ENCODE measurements at places on chromosomes 11 and 22. TPM values are rescaled to one million over a fixed set of nuclear protein-coding genes. Genes with fewer than 3 reads are reported as not detected.

- peak; percentile 75 for DNase-seq
Observed at GRCh38 chr22:38205261-38206128, 3.7 kb downstream of the MAFF start.

TCF20 gene
- total RNA-seq = 12.4 TPM

DNA sequence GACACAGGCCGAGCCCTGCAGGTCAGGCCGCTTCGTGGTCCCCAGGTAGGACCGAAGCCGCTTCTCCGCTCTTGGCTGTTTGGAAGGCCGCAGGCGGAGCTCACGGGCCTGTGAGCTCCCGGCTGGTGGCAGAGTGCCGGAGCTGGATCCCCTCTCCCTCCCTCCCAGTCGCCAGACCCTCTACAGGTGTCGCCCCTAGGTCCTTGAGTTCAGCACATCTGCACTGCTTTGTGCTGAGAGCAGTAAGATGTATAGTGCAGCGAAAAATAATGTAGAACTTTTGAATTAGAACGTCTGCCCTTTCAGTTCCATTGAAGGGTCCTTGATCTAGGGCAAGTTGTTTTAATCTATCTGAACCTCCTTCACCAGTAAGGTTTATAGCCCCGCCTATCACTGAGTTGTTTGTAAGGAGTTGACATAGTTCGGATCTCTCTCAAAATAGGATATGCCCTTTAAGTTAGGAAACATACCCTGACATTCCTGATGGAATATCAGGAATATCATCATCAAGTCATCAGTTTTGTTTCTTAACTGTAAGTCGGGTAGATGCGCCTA, 419 bp downstream of the ANKRD49 start:
- DNase-seq = no peak

KRTAP5-2 gene
- not detected for total RNA-seq

DGAT2 gene
- 7.1 TPM for total RNA-seq

DNA sequence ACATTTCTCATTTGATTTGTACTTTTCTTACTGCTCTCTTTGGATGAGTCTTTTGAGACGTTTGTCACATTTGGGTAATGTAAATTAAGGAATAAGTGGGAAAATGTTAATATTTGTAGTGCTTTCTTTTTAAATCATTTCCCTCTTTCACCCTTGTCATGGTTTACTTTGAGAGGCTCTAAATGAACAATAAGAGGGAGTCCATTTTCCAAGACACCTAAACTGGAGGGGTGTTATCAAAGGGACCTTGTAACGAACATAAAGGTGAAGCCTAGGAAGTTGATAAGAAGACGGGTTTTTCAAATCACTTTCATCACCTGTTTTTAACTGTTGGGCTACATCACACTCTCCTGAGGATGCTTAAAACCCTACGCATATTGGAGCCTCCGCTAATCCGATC, 12.1 kb downstream of the EED start:
- no peak for DNase-seq

TMPRSS5 gene
- 1.0 TPM for total RNA-seq

- no peak for DNase-seq
Observed at GRCh38 chr11:9214765-9215164, 50.4 kb downstream of the DENND5A start.

DNA sequence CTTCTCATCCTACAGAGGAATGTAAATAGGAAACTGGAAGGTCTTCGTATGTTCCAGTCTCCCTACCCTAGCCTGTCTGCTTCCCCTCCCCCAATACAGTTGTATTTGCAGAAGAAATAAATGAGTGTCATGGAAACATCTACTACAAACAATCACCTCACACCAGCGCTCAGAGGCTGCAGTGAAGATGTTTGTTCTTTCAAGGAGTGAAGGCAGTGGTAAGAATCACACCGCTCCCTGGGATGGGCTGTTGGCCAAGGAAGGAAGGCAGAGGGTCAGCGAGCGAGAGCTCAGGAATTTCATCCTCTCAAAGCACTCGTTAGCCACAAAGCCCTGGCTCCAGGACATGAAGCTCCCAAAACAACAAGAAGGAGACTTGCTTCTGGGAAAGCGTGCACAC, 1.1 kb upstream of the IGSF9B start:
- DNase-seq = no peak

SCN3B gene
- total RNA-seq = 0.90 TPM

- peak; percentile 49 for DNase-seq
Observed at GRCh38 chr11:70527046-70527395, 128.7 kb downstream of the CTTN start.

BDNF gene
- total RNA-seq = 2.8 TPM

SGSM1 gene
- 10.0 TPM for total RNA-seq

KCNK4 gene
- total RNA-seq = not detected

GRCh38 chr11:128207861-128208321, 379.5 kb downstream of the ETS1 start:
- no peak for DNase-seq

DNA sequence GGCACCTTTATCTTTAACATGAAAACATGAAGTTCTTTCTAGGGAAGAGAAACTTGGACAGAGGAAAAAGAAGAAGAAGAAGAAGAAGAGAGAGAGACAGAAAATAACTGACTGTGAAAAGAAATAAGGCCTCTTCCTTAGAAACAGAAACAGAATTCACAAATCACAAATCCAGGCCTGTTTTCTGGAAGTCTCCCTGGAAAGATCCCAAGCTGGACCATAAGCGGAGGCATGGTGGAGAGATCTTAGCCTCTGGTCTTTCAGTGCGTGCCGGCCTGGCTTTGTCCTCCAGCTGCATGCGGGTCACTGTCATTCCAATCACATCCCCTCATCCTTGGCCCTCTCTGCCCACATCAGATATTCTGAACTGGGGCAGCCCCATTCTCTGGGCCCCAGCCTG, 6.9 kb downstream of the FXYD6 start:
- DNase-seq = no peak

- DNase-seq = no peak
Observed at GRCh38 chr11:35511666-35512065, 13.8 kb downstream of the PAMR1 start.

DNA sequence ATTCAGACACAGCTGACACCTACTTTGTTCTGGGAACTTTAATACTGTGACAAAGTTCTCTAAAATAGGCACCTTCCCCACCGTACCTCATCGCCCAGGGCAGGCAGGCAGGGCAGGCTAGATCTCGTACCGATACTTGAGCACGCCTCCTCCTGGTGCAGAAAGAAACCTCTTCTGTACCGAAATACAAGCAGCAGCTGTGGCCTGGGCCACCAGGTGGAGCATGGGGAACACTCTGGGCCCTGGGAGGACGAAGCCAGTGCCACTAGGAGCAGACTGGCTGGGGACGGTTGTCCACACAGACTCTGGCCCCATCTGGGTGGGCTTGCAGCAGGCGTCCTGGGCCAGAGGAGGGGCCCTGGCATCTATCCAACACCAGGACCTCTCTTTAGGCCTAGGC, 12.8 kb downstream of the PMM1 start:
- peak; percentile 62 for DNase-seq

CABP7 gene
- total RNA-seq = not detected

PRR33 gene
- 2.4 TPM for total RNA-seq

DNA sequence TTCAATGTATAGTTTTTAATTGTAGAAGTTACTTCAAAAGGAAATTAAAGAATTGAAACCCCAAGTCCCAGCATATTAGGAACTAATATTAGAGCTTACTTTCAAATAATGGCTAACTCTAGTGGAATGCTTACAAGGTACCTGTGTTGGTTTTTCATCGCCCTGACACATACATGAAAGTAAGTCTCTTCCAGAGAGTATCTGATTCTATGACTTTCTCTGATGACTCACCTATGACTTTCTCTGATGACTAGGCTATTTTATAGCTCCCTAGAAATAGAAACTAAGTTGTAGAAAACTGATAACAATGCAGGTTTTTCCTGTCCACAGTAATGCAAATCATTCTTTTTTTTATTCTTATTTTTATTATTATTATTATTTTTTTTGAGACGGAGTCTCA, 33.6 kb upstream of the MMP7 start:
- no peak for DNase-seq

GRCh38 chr11:71979094-71979493, 19.6 kb upstream of the IL18BP start:
- no peak for DNase-seq

DNA sequence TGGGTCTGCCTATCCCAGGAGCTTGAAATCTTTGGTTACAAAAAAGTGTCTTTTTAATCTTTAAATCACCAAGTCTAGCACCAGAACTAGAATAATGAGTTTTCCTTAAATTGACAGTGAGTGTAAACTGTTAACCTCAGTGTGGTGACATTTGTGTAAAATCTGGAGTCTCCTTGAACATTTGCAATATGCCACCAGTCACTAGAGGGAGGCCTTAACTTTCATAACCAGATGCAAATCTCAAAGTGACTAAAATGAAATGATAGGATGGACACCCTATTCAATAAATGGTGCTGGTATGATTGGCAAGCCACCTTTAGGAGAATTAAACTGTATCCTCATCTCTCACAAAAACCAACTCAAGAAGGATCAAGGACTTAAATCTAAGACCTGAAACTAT, 8.3 kb upstream of the SCGB1D2 start:
- no peak for DNase-seq

ARHGEF12 gene
- total RNA-seq = 114 TPM

DNA sequence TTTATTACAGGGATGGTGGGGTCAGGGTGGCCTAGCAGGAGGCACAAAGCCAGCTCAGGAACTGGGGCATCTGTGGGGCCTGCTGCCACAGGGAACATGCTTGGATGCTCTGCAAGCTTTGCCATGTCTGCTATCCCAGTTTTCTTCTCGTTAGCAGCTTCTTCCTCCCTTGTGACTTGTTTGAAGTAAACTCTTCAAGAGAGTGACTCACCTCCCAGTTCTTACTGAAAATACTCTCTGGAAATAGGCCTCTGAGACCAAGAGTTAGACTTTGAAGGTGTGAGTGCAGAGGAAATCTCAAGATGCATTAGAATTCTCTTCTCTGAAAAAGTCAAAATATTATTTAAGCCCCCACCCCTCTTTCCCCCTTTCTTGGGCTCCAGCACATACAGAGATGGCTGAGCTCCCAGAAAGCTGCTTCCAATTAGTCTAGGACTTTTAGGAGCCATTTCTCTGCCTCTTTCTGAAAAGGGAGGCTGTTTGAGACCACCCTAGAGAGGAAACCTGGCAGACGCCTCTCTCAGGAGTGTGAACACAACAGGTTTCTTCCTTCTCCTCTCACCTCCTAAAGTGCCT, 15.1 kb downstream of the CWC15 start:
- no peak for DNase-seq

NCAM1 gene
- 190 TPM for total RNA-seq

CABP4 gene
- 0.37 TPM for total RNA-seq

GRCh38 chr11:3840870-3841425, at the start of gene RHOG:
Gene RHOG (minus strand): TSS chr11:3840959. CDS start chr11:3828138, 12,821 bp downstream.
- peak; percentile 90 for DNase-seq

GRCh38 chr11:117273550-117274289, 17.4 kb upstream of the BACE1-AS start:
- DNase-seq = no peak

GRCh38 chr22:30235687-30236170, 10.8 kb downstream of the LIF start:
- DNase-seq = no peak

GRCh38 chr22:27159016-27159415, 501.6 kb downstream of the MIAT start:
- DNase-seq = no peak

DNA sequence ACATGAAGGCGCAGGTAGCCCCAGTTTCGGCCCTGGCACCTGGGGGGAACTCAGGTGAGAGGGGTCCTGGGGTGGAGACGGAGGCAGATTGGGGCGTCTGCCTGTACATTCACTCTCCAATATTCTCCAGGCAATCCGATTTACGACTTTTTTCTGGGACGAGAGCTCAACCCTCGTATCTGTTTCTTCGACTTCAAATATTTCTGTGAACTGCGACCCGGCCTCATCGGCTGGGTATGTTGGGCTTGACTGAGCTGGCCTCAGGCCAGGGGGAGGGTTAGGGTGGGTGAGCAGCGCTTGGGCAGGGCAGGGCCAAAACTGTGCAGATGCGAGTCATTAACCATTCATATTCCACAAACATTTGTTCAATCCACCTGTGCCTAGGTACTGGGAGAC, 1.7 kb downstream of the TM7SF2 start:
- DNase-seq = peak; percentile 35

DNA sequence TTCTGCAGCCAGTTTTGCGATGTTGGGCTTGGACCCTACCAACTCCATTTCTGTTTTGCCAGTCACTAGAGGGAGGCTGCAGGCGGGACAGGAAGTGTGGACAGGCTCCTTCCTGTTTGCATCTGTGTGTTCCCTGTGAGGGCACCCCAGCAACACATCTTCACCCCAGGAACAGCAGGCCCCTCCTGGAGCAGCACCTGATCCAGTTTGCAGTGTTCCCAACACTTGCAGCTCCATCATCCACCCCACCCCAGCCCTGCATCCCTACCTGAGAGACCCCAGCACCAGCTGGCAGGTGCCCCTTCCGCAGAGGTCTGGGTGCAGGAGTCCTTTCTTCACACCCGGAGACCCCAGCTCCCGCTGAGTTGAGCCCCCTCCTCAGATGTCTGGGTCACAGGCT, 7.4 kb upstream of the VSIG10L2 start:
- DNase-seq = no peak

DNA sequence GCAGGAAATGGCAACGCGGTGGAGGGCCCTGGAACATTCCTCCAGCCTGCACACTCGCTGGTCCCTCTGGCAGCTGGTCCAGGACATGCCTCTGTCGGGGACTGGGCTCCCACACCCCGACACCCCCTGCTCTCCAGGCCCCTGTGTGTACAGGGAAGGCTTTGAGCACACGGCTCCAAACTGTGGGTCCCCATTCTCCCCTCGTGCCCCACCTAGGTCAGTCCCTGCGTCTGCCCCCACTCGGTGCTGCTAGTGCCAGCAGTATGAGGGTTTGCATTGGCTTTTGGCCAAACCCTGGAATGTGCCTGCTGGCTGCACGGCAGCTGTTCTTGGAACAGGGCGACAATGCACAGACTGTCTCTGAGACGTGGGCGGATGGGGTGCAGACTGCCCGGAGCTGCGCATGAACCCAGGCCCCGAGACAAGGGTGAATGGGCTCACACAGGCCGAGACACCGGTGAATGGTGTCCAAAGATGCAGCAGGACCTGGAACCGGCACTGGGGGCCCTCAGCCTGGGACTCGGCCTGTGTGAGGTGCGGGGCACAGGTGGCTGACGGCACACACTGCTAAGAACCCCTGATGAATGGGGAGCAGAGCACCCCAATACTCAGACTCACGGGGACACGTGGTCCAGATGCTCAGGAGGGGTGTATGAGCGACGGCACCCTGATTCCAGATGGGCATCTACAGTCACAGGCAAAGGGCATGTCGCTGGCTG, 7.5 kb upstream of the SYT8 start:
- peak; percentile 73 for DNase-seq

MFRP gene
- total RNA-seq = not detected

GRCh38 chr22:35443790-35444684, 44.1 kb downstream of the MCM5 start:
- DNase-seq = no peak

GRCh38 chr22:49629586-49630447, 197.9 kb downstream of the BRD1 start:
- DNase-seq = no peak

- peak; percentile 66 for DNase-seq
Observed at GRCh38 chr11:119376197-119376847, 5.2 kb downstream of the USP2 start.

- DNase-seq = peak; percentile 67
Observed at GRCh38 chr11:78822931-78823423, 248.3 kb upstream of the NARS2 start.

MMP3 gene
- total RNA-seq = not detected

GRCh38 chr11:2580571-2581001, 119.2 kb downstream of the KCNQ1OT1 start:
- DNase-seq = peak; percentile 18

VSIG10L2 gene
- not detected for total RNA-seq

OLFML1 gene
- total RNA-seq = 3.1 TPM

GRCh38 chr22:19287889-19288288, 3.6 kb downstream of the CLTCL1 start:
- DNase-seq = no peak

GRCh38 chr11:117914991-117915618, 14.1 kb downstream of the TMPRSS13 start:
- no peak for DNase-seq
